ENCODE measurements at places on chromosomes 13 and 19.

DNA sequence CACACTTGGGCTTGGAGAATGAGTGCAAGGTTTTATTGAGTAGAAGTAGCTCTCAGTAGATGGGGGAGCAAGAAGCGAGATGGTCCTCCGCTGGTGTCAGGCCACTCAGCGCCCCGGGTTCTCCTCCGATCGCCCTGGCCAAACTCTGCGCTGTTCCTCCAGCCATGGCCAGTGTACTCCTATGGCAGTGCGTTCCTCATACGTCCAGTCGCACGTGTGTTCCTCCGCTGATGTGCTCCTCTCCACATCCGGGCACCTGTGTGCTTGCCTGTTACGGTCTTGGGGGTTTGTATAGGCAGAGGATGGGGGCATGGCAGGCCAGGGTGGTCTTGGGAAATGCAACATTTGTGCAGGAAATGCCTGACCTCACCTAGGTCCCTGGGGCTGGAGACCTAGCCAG is 1899.4 kb downstream of the PCDH9 start:
- no peak for DNase-seq

- DNase-seq: no peak
Measured at GRCh38 chr19:18282788-18283141, 1.3 kb upstream of the JUND start.

DNA sequence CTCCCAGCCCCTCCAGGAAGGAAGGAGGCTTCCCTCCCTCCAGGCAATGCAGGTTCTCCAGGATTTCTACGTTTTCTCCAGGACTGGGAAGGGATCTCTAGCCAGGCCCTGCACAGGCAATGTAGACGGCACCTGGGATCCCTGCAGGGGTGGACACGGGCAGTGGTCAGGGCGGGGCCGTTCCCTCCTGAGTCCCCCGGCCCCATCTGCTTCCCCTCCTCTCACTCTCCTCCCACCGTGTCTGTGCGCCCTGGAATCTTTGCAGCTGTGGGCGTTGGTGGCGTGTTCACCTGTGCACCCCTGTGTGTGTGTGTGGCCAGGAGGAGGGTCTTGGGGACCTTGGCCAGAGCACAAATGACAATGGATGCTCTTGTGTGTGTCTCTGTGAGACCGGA is 10.0 kb downstream of the NRTN start:
- DNase-seq: no peak

DNA sequence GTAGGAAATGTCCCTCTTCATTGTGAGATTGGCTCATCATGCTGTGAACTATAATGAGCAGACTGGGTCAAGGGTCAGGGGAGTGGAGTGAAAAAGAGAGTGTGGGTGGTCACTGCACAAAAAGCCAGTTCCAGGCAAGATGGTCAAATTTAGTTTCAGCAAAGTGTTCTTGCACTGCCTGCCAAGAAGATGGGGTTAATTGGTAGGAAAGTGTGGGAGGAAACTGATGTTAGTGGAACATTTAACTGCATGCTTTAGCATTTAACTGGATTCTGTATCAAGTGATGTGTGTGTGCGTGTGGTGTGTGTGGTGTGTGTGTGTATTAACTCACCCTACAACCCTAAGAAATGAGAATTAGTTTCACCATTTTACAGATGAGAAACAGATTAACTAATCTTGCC is 131.6 kb downstream of the COG6 start:
- DNase-seq: no peak

DNA sequence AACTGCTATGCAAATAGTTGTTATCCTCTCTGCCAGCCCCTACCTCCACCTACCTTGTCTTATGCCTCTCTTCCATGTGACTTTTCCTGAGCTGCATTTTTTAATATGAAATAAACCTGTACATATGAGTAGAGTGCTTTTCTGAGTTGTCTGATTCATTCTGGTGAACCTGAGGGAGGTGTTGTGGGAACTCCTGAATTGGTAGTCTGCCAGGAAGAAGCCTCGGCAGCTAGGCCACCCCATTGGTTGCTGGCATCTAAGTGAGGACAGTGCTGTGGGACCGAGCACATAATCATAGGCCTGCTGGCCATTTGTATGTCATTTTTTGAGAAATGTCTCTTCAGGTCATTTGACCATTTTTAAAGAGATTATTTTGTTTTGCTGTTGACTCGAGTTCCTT is 1146.8 kb downstream of the UQCRFS1 start:
- DNase-seq: no peak

DNA sequence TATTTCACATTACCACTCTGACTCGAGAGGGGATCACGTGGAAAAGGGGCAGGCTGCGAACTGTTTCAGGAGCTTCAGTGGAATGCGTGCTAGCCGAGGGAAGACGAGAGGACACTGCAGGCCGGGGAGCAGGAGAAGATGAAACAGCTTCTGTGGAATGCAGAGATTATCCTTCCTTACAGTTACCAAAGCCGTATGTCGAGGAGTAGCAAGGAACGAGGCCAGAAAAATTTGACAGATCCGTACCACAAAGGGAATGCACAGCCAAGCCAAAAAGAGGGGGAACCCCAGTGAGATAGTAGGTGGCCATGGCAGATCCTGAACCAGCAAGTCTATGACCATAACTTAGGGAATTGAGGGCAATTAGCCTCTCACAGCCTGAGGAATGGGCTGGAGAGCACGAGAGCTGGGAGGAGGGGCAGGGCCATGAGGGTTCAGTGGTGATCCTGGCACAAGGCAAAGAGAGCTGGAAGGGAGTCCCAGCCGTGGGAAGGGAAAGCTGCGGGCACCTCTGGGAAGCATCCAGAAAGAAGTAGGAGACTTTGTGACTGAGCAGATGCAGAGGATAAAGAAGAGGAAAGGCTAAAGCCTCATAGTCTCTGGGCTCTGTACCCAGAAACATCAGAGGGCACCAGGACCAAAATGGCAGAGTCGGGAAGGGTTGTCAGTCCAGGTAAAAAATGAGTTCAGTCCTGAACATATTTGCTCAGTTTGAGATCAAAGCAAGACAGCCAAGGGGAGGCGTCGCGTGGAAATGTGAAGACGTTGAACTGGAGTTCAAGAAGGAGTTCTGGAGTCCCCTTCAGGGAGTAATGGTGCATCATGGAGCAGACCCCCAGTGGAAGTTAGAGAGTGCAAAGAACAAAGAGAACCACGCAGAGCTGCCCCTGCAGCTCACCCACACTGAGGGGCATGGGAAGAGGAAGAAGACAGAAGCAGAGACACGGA is 5.1 kb downstream of the COL4A1 start:
- DNase-seq: no peak

DNA sequence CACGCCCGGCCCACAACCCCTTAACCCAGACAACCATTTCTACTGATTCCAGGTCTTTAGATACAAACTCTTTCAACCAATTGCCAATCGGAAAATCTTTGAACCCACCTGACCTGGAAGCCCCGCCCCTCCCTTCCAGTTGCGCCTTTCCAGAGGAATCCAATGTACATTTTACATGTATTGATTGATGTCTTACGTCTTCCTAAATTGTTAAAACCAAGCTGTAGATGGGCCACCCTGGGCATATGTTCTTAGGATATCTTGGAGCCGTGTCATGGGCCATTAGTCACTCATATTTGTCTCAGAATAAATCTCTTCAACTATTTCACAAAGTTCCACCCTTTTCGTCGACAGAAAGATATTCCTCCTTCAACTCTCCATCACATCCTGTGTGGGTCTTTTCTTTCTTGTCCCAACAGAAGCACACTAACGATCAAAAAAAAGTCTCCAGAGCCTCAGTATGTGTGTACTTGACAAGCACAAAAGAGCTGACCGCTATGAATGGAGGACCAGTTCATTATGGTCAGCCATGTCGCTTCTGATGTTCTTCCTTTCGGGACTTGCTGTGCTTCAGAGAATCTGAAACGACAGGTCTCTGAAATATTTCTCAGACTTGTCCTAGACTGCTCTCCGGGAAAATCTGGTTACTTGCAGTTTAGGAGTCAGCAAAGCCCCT is 601 bp upstream of the ZNF749 start:
- DNase-seq: no peak

DNA sequence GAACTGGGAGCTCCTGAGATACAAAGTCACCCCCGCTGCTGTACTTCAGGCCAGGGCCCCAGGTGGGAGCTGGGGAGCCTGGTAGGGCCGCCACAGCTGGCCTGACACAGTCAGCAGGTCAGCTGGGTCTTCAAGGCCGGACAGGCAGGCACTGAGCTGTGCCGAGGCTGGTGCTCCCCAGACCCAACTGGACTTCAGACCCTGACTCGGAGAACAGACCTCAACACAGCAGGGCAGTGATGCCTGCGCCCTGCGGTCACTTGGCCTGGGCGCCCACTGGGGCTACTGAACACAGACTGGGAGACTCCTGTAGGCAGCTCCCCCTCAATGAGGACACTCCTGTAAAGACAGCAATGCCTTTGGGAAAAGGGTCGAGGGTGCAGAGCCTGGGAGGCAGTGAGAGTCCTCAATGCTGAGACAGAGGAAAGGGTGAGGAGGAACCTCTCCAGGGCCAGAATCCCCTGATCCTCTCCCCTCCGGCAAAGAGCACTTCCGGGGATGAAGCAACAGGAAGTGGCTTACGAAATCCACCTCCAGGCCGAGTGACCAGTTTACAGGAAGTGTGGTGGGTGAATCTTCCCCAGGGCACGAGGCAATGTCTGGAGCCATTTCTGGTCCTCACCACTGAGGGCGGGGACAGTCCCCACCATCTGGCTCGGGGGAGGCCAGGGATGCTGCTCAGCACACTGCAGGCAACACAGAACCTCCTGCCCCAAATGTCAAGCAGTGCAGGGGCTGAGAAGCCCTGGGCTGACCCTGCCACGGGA is 40.8 kb upstream of the ISYNA1 start:
- DNase-seq: peak; percentile 72

DNA sequence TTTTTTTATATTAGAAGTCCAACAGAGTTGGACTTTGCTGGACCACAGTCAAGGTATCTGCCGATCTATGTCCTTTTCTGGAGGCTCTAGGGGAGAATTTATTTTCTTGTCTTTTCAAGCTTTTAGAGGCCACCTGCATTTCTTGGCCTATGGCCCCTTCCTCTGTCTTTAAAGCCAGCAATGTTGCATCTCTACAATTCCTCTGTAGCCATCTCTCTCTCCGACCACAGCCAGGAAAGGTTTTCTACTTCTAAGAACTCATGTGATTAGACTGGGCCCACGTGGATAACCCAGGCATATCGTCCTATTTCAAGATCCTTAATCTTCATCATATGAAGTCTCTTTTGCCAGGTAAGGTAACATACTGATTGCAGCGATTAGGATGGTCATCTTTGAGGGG is 43.5 kb upstream of the RGCC start:
- DNase-seq: no peak

- DNase-seq: peak; percentile 80
Measured at GRCh38 chr19:19591133-19591825, 27.2 kb downstream of the PBX4 start.

DNA sequence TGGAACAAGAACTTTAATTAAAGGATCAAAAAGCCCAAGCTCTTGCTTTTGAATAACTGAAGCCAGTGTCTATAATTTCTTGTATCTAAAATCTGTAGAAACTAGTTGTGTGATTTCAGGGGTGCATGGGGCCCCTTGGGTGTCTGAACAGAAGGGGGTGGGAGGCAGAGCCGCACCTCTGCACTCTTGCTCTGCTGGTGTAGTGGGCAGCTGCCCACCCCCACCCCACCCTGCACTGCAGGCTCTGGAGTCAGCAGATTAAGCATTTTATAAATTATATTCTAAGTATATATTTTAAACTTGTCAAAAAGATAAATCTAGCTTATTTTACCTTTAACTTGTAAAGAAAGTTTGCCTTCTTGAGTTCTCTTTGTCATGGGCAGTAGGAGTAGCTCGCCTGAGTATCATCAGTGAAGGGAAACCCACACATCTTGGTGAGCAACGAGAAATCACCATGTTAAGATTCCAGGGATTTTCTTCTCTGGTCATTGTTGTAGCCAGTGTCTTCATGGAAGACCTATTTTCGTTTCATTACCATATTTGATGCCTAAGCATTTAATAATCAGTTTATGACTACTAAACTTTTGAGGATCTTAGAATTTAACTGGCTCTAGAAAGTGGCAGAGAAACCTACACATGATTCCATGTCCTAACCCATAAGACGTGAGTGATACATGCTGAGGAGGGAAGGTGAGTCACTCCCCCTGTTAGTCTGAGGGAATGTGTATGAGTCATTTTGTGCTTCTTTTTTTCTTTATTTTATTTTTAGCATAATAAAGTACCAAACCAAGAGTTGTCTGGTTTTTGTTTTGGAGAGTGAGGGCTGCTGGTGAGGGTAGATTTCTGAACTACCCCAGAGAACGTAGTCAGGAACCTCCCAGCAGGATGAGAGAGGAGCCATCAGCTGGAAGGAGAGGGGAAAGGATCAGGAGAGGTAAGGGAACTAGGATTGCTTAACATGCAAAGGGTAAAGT is 7.7 kb downstream of the UBE2L5 start:
- peak; percentile 66 for DNase-seq

DNA sequence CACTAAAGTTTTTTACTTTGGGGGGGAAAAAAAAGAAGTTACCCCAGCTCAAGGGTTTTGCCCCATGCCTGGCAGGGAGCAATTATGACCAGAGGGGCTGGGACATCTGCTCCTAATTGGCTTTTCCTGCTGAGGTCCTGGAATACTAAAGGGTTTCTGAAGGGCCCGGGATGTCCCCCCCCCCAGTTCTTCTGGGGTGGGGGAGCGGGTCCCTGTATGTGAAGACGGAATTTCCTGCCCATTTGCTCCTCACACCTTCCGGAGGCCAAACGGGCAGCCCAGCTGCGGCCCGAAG is 1.1 kb upstream of the DLL3 start:
- DNase-seq: no peak

DNA sequence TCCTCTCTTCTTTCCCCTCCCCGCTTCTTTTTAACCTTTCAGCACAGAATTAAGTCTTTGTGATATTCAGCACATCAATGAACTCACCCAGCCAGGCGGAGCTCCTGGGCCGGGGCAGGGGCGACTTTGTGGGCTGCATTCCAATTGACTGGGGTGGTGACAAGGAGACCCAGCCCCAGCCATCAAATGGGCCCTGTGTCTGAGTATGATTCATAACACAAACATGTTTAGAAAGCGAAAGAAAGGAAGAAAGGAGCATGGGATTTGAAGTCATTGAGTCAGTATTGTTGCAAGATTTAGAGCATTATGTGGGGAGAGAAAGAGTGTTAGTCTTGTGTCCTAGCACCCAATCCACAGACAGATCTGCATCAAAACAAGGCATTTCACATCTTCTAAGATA is 185.3 kb downstream of the LHFPL6 start:
- no peak for DNase-seq

DNA sequence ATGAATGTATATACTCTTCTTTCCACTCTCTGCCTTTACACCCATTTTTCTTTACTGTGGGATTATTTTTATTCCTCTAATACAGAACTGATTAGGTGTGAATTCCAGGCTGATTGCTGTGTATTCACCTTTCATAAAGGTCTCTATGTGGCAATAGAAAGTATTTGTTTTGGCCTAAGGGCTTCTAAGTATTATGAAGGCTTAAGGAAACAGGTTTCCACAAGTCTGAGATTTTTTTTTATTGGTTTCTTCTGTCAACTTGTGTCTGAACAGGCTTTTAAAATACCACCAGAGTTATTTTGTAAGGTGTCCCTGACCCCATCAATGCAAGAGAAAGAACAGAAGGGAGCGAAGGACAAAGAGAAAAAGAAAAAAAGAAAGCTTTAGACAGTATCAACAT is 1102.0 kb upstream of the SPRY2 start:
- DNase-seq: no peak
